ENCODE measurements at places on chromosomes 3 and 15.

- no peak for DNase-seq
These were observed 134.3 kb downstream of the POLQ start for GRCh38 chr3:121411523-121411922.

DNA sequence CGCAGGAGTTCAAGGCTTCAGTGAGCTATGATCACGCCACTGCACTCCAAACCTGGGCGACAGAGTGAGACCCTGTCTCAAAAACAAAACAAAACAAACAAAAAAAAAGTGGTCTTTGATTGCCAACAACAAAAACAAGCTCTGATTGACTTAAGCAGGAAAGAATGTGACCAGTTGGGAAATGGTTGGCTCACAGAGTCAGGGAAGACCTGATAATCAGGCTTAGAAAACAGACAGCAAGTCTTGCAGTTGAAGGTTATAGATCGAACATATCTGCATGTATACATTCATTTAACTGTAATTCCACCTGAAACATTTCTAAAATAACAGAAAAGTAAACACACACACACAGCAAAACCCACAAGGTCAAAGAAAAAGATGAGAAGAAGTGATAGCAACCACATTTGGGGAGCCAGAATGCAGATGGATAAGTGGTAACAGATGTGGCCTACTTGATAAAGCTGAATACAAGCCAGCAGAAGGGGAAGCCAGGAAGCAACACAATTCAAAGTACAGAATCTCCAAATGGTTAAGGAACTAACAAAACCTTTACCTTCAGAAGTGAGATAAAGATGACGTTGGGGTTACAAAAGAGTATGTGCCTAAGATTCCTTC, 699.9 kb upstream of the ZNF385D start:
- peak; percentile 3 for DNase-seq

DNA sequence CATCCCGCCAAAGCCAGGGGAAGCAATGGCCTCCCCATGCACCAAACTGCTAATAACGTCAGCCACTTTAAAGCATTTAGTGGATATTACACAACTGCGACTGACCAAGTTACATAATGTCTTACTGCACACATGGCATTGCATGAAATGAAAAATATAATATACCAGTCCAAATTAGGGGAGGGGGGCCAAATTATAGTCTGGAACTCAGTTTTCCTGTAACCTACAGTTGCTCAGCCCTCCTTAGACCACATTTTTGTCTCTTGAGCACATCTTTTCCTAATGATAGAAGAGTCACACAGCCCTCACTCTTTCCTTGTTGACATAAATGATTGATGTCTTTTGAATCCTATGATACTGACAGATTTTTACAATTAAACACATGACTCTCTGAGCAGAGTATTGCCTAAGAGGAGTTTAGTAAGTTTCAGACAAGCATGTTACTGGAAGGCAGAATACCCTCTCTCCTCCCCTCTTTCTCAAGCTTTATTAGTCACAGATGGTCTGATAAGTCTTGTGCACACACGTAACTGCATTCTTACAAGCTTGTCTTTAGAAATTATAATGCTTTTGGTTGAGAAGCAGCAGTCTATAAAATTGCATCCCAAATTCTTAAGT, 1.1 kb upstream of the PLD1 start:
- peak; percentile 97 for DNase-seq

- DNase-seq = no peak
These were observed 7.0 kb upstream of the CD276 start for GRCh38 chr15:73677146-73677607.

GRCh38 chr3:29898171-29898965, 617.5 kb downstream of the RBMS3 start:
- no peak for DNase-seq

DNA sequence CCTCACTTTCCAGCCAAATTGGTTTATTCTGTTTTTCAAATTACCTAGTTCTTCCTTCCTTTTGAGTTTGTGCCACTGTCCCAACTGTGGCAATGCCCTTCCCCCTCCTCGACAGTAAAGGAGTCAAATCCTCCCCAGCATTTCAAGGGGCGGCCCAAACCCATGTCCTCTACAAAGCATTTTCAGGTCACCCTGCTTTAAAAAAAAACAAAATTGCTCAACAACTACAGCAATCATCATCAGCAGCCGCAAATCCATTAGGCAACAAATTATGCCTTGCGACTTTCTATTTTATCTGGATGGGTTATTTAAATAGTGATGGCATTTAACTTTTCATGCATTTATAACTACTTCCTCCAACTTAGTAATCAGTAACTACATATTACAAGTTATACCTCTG, 32.7 kb downstream of the PLD1 start:
- no peak for DNase-seq

DNA sequence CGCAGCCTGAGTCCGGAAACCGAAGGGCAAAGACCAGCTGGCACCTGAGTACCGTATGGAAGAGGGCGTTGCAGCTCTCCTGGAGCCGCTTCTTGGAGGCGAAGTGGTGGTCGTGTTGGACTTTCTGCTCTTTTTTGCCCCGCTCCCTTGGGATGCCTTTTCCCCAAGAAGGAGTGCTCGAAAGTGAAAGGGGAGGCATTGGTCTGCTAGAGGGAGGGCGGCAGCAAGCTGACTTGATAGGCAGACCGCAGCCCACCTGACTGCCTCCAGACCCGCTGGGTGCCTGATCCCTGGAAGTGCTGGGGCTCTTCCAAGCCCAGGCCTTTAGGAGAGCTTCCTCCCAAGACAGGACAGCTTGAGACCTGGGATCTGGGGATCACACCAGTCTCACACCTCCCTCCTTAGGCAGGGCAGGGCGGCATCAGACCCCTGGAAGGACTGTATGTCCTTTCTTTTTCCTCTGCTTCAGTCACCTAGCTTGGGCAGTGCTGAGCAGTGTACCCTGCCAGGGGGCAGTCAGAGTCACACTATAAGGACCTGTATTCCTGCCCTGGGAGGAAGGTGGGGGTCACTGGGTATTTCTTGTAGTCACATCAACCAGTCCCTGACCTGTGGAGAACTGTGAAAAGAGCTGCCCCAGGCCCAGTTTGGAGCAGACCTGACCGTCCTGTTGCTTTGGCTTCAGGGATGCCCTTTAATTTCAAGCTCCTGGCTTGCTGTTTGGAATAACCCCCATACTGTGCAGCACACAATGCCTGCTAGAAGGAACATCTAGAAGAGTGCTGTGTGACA, 2.1 kb downstream of the ACVR2B start:
- DNase-seq = no peak

DNA sequence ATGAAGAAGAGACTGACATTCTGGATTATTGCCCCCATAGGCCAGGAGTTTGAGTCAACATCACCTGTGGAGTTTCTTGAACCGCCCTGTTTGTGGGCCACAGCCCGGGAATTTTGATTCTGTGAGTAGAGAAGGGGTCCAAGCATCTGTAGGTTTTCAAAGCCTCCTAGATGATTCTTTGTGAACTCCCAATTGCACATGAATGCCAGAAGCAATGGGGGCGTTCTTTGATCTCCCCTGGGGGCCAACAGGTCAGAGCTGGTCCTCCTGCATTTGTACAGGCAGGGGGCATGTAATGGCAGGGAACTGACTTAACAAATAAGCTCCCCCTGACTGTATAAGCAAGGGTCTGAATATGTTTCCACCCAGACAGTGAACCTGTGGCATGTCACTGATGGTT, 260.3 kb downstream of the SLCO3A1 start:
- no peak for DNase-seq

- no peak for DNase-seq
These were observed 192.9 kb downstream of the ZBBX start for GRCh38 chr3:167187221-167187620.

GRCh38 chr15:39580117-39580484, 778 bp upstream of the THBS1 start:
- DNase-seq = peak; percentile 97

- DNase-seq = no peak
These were observed 428.3 kb downstream of the CNTN4 start for GRCh38 chr3:2526926-2527325.

GRCh38 chr3:52539010-52539653, 2.7 kb downstream of the UQCC5 start:
- no peak for DNase-seq

DNA sequence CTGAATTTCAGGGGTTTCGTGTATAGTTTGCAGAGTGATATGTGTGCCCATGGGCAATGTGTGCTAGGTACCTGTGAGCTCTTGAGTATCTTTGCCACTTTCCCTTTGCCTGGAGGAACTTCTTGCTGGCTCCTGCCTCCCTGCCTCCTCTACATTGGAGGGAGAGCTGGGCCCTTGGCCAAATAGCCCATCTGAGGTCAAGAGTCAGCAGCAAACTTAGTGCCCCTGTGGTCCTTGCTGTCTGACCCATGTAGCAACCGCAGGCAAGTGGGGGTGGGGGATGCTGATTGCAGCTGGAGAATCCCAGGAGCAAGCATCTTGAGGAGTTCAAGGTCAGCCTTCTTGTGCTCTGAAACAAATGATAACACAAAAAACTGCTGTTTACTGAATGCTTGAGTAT, 5.4 kb upstream of the TBC1D21 start:
- no peak for DNase-seq

DNA sequence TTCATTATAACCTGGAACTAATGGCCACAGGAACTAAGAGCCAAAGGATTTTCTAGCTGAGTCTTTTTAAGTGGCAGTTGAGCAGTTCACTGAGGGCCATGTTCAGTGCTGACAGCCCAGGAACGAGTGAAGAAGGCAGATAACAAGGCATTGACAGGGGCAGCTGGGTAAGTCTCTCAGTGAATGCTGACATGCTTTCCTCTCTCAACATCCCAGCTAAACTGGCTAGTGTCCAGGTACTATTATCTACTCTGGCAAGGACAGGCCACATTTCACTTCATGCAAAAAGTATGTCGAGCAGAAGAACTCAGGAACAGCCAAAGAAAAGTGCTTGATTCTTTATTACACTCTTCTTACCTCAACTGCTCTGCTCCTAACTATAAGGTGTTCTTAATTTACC, 515.9 kb downstream of the NLGN1 start:
- DNase-seq = no peak

DNA sequence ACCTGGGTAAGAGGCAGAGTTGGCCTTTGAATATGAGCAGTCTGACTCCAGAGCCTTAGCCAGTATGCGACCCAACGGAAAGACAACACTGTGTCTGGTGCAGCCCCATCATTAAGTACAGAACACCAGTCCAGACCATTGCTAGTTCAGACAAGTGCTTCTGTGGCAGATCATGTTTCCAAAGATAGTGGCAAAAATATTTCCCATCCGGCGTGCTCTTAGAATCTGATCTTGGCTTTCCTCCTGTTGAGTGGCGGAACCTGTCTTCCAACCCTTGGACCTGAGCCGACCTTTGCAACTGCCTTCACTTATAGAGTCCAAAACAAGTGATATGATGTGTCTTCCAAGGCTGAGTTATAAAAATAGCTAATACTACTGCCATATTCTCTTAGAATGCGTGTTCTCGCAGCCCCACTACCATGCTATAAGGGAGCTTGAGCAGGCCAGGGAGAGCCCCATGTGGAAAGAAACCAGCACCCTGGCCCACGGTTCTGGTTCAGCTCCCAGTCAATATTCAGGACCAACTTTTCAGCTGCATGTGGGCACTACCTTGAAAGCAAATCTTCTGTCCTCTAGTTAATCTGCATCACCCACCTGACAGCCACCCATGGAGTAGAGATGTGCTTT, 322.4 kb upstream of the SLCO3A1 start:
- DNase-seq = no peak

- no peak for DNase-seq
These were observed 31.9 kb upstream of the RAB6B start for GRCh38 chr3:133927540-133928066.

DNA sequence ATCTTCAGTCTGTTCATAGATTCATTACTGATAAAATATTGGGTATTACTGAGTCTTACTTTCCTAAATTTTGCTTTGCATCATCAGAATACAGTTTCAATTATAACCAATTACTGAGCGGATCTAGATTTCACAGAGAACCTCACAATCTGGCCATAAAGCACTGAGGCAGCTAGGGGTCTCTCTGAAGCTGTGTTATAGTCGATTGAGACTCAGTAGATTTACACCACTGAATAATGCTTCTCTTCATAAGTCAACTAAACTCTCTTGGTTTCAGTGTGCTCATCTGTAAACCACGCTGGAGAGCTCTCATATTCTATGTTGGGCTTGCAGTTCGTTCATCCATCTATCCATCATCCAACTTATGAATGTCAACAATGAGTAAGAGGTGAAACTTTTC, 180.6 kb downstream of the GREM1 start:
- no peak for DNase-seq

DNA sequence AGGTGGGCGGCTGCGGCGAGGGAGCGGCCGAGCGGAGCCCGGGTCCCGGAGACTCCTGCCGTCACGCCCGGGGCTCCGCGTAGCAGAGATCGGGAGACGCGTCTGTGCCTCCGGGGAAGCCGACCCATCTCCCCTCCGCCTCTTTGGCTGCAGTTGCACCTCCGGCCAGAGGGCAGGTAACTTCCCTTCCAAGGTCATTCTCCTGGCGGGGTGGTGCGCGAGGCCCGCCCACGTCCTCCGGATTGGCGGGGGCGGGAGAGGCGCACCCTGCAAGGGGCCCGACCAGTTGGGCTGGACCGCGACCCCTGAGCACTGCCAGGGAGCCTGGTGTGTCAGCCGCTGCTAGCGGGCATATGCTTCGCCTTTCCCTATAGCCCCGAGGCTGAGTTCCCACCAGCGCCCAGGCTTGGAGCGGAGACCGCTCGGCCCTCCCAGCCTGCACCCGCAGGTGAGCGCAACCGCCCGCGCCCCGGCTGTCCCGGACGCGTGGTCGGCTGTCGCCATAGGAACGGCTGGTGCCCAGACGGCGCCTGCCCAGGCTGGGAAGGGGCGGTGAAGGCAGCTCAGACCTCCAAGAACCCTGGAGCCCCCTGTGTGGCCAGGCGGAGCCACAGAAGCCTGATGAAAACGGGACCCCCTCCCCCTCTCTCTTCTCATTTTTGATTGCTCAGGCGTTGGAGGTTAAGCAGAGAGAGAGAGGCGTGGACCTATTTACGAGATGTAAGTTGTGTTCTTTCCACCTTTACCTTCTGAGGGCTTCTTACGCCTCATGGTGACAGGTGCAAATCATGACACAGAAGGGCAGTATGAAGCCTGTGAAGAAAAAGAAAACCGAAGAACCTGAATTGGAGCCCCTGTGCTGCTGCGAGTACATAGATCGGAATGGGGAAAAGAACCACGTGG, 453 bp downstream of the ZDHHC23 start:
- no peak for DNase-seq

DNA sequence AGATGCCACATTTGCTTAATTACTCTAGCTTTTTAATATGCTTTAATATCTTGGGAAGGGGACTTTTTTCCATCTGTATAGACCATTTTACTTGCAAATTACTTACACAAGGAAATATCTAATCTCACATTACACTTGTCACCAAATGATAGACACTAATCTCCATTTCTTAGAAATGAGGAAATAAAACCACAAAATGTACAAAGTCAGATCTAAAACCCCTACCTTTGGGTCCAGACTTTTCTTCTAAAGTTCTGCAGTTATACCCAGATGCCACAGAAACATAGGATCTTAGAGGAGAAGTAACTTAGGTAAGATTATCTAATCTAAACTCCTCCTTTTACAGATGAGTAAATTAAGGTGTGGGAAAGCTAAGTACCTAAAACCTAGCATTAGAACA, 44.3 kb downstream of the CD200R1L start:
- no peak for DNase-seq

DNA sequence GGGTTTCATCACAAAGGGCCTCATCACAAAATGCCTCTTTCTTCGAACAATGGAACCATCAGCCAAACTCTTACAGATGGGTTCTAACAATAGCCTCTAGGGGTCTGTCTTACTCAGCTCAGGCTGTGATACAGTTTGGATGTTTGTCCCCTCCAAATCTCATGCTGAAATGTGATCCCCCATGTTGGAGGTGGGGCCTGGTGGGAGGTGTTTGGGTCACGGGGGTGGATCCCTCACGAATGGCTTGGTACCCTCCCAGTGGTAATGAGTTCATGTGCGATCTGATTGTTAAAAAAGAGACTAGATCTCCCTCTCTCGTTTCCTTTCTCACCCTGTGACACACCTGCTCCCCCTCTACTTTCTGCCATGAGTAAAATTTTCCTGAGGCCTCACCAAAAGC, 47.9 kb upstream of the LIPC start:
- no peak for DNase-seq

All from AG09319 (cell line).